Progenitor cell of endocrine pancreas (in vitro differentiated cells): ENCODE measurements at places on chromosomes 6 and 20.

GRCh38 chr6:137743493-137743892 lies 123.6 kb upstream of the TNFAIP3 start:
- no peak for DNase-seq

DNA sequence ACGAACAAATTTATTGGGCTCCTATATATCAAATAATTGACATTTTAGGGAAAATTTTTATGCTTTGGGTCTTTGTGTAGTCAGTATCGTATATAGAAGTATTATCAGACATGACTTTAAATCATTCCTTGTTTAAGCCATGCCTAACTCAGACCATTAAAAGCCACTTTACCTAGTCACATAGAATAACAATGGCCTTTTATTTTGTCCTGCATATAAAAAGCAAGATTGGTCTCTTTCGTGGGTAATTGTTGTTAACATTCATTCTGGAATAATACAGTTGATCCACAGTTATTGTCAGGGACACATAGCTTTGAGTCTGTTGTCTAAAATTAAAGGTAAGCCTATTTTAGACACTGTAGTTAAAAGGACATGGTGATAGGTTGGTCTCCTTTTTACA lies 47.4 kb downstream of the PLEKHG1 start:
- no peak for DNase-seq

- DNase-seq = no peak
These were observed 72.2 kb upstream of the NFATC2 start for GRCh38 chr20:51614687-51615086.

DNA sequence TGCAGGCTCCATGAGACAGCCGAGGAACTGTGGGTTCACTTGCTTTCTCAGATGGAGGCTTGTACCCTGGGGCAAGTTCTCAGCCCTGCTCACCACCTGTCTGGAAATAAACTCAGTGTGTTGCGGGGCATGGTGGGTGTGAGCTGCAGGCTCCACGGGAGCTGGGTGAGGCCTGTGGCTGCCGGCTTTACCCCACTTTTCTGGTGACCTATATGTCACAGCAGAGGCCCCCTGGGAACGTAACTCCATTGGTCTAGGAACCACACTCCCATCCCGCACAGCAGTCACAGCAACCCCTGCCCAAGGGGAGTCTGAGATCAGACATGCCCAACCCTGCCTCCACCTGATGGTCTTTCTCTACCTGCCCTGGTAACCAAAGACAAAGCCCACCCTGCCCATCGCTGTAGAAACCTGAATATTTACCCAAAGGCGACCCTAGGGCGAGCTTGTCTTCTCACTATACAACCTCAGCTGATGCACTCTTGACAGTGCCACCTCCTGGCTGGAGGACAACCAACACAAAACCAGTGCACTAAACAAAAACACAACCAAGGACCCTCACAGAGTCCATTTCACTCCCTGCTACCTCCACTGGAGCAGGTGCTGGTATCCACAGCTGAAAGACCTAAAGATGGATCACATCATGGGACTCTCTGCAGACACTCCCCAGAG lies 174.3 kb downstream of the PDE10A start:
- DNase-seq = no peak

GRCh38 chr6:123604067-123604466 lies 32.7 kb downstream of the TRDN start:
- no peak for DNase-seq

- DNase-seq = peak; percentile 67
These were observed at the start of gene MANEA for GRCh38 chr6:95577304-95578105. MANEA (plus strand) TSS chr6:95577535; CDS start chr6:95586440, 8,905 bp downstream.

DNA sequence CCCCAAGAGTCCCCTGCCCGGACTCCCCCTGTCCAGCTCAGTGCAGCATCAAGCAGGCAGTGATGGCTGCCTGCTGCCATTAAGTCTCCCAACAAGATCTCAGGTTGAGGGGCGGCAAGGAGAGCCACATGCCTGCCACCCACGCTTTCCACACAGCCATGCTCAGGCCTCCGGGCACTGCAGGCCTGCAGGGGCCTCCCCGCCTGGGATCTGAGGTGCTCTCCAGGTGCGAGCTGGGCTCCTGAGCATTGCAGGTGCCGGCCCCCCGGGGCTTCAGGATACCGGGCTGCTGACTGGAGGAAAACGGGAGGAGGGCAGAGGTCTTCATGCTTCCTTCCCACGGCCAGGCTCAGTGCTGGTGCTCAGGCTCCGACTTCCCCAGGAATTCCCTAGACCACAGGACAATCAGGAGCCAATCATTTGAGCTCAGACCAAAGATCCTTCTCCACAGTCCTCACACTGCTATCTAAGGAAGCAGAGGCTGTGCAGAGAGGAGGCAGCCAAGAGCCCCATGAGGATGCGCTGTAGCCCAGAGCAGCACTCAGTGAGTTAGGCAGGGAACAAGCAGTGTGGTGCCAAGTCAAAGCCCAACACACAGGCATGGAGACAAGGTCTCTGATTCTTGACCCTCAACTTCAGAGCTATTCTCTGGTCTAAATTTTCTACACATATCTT lies 52.7 kb downstream of the PYGB start:
- DNase-seq = no peak

DNA sequence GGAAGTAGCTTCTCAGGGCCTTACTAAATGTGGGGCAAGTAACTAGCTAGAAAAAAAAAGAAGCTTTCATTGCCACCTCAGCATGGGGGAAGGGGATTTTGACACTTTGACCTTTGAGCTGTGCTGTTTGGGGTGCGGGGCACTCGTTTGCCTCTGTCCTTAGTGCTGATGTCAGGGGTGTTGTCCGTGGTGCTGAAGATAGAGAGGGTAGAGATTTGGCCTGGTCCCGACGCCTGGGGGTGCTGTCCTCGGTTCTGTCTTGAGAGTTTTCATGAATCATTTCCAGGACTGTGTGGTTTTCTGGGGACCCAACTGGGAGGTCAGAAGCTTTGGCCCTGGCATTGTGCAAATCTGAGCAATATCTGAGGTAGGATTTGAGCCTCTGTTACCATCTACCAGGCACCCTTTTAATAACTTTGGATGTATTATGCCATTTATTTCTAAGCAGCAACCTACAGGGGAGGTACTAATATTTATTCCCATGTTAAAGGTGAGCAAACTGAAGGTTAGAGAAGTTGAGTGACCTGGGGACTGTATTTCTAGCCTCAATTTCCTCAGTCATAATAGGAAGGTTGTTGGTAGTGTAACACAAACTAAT lies 78.0 kb downstream of the DLGAP4 start:
- DNase-seq = peak; percentile 64

DNA sequence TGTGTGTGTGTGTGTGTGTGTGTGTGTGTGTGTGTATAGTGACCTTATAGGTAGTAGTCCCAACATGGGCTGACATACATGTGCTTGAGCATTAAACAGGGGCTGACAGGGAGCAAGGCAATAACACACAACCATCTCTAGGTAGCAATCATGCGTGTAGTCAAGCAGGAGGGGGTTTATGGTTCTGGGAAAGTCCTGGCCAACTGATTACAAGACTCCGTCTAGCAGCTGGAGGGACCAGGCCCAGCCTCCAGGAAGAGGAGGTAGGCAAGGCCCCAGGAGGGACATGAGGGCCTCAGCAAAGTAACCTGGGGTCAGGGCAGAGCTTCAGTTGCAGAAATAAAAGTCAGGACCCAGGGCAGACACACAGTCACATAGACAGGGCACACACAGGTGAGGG lies 60.6 kb upstream of the E2F3 start:
- no peak for DNase-seq

GRCh38 chr6:84740385-84740784 lies 24.0 kb downstream of the TBX18 start:
- no peak for DNase-seq

DNA sequence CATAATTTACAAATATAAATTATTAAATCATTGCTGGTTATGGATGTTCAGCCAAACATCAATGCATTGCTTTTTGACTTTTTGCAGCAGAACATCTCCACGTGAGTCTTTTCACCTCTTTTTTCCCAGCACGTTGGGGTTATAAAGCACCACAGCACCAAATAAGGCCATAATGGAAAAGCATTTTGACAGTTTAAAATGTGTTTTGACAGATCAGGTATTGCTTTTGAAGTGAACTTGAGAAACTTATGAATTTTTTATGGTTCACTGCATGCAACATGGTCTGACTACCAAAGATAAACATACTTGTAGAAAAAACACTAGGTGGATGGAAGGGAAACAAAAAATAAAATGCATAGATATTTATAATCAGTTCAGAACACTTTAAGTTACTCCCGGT lies 622.4 kb downstream of the HTR1B start:
- DNase-seq = no peak

GRCh38 chr6:24802271-24803059 lies 3.7 kb upstream of the ARMH2 start:
- DNase-seq = no peak

- no peak for DNase-seq
These were observed 41.0 kb downstream of the CYP24A1 start for GRCh38 chr20:54132612-54133433.

GRCh38 chr6:8245726-8246125 lies 143.4 kb upstream of the EEF1E1 start:
- no peak for DNase-seq

GRCh38 chr6:127272576-127272975 lies 5.9 kb downstream of the RNF146 start:
- no peak for DNase-seq

- DNase-seq = no peak
These were observed 73.9 kb downstream of the AHI1 start for GRCh38 chr6:135423649-135424128.
